ENCODE measurements at places on chromosomes 13 and 19. TPM values are rescaled to one million over a fixed set of nuclear protein-coding genes. Genes with fewer than 3 reads are reported as not detected.

- DNase-seq = no peak
- H3K27ac ChIP-seq = peak overlapping the region; percentile 37
- H3K4me3 ChIP-seq = no peak overlapping the region
- no peaks in the 10 kb centered on the region for H3K4me1 ChIP-seq
- H3K36me3 ChIP-seq = no peaks in the 10 kb centered on the region
Measured at GRCh38 chr13:45433381-45433790, 15.2 kb upstream of the SLC25A30 start.

GRCh38 chr13:30222254-30222653 is 85.1 kb downstream of the KATNAL1 start:
- H3K4me1 ChIP-seq = no peaks in the 10 kb centered on the region
- no peaks in the 10 kb centered on the region for H3K27me3 ChIP-seq
- H3K4me3 ChIP-seq = no peak overlapping the region

DNA sequence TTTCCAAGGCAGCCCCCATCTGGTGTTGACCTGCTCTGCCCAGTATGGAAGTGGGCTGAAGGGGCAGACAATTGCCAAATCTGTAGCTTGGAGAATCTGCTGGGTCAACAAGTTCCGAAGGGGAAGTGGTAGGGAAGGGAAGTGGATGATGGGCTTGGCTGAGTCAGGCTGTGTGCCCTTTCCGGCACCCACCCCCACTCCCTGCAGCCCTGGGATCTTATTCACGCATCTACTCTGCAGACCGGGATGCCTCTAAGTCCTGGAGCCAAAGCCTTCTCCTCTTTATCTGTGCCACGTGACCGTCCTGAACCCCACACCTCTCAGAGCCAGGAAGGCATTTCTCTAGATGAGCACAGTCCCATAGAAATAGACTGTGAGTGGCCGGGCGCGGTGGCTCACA is 7.5 kb upstream of the C5AR2 start:
- no peaks in the 10 kb centered on the region for H3K27me3 ChIP-seq
- H3K27ac ChIP-seq = no peak overlapping the region
- no peak for DNase-seq
- H3K36me3 ChIP-seq = no peaks in the 10 kb centered on the region
- H3K4me1 ChIP-seq = no peaks in the 10 kb centered on the region

GRCh38 chr19:44845612-44846454 is at the start of gene NECTIN2:
TSS of gene NECTIN2 (plus strand) at chr19:44846297. CDS start at chr19:44846526, 229 bp downstream.
- peak within 1 kb of the TSS; percentile 94 for H3K4me3 ChIP-seq
- peak within 1 kb of the TSS; percentile 99 for H3K27ac ChIP-seq
- no peaks in the 10 kb centered on the region for H3K27me3 ChIP-seq
- DNase-seq = peak; percentile 100

DNA sequence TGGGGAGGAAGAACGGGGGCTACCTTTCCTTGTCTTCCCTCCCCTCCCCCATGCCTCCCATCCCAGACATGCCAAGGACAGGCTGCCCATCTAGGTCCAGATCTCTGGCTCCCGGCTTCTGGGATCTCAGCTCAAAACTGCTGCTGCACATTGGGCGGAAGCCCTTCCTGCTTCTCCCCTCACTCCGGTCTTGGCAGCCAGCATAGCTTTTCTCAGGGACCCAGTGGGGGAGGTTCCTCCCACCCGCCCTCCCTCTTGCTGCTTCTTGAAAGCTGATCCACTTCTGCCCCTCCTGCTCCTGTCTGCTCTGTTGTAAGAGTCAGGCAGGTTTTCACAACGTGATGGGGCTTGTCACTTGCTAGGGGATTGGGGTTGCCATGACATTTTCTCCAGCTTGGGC is 21.7 kb upstream of the RNF17 start:
- DNase-seq = no peak
- H3K27me3 ChIP-seq = no peaks in the 10 kb centered on the region
- no peak overlapping the region for H3K4me3 ChIP-seq
- H3K36me3 ChIP-seq = no peaks in the 10 kb centered on the region
- no peak overlapping the region for H3K27ac ChIP-seq
- no peaks in the 10 kb centered on the region for H3K4me1 ChIP-seq

DNA sequence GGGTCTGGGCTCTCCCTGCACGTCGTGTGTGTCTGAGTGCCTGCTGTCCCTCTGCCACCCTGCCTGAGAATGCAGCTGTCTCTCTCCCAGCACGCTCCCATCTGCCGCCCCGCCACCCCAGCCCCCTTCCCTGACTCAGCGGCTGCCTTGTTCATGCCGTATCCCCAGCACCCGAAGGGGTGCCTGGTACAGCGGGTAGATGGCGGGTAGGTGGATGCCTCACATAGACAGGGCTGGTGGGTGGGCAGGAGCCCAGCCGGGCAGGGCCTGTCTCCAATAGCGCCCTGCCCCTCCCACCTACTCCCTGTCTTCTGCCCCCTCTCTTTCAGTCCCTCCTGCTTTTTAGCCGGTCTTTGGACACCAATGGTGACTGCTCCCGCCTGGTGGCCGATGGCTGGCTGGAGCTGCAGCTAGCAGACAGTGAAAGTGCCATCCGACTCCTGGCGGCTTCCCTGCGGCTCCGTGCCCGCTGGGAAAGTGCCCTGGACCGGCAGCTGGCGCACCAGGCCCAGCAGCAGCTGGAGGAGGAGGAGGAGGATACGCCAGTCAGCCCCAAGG is 30.3 kb downstream of the DHX34 start:
- H3K4me1 ChIP-seq = peaks cover 8% of the 10 kb centered on the region
- H3K4me3 ChIP-seq = no peak overlapping the region
- H3K36me3 ChIP-seq = no peaks in the 10 kb centered on the region
- no peak for DNase-seq
- H3K27ac ChIP-seq = no peak overlapping the region

DNA sequence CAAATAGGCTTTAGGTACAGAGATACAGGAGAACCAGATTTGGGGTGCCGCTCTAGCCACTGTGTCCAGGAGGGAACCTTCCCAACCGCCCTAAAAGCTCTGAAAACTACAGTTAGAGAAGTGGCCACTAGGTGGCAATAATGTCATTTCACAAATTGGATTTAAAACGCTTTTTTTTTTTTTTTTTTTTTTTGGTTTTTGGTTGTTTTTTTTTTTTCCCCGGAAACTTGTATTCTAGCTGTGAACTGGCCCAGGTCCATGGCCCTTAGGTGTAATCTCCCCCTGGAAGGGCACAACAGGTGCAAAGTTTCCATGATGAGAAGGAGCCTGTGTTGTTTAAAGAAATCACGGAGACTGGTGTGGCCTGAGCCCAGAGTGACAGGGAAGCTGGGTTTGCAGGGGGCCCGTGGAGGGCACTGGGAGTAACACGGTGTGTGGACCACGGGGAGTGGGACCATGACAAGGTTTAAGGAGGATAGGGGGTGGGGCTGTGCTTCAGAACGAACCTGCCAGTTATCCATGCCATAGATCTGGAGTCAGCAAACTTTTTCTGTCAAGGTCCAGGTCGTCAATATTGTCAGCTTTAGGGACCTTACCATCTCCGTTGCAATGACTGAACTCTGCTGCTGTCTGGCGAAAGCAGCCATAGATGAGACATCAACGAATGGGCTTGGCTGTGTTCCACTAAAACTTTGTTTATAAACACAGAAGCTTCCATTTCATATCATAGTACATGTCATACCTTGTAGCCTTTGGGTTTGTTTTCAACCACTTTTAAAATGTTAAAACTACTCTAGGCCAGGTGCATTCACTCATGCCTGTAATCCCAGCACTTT is 10.1 kb downstream of the OR1I1 start:
- H3K27me3 ChIP-seq = no peaks in the 10 kb centered on the region
- DNase-seq = peak; percentile 66
- H3K4me3 ChIP-seq = no peak overlapping the region
- no peaks in the 10 kb centered on the region for H3K4me1 ChIP-seq

- no peak for DNase-seq
- no peak overlapping the region for H3K4me3 ChIP-seq
- no peaks in the 10 kb centered on the region for H3K36me3 ChIP-seq
- H3K27ac ChIP-seq = no peak overlapping the region
- no peaks in the 10 kb centered on the region for H3K27me3 ChIP-seq
- H3K4me1 ChIP-seq = no peaks in the 10 kb centered on the region
Measured at GRCh38 chr13:37385956-37386670, 212.5 kb downstream of the POSTN start.

- no peak overlapping the region for H3K27ac ChIP-seq
- H3K4me3 ChIP-seq = no peak overlapping the region
- no peaks in the 10 kb centered on the region for H3K27me3 ChIP-seq
- DNase-seq = no peak
- no peaks in the 10 kb centered on the region for H3K4me1 ChIP-seq
- H3K36me3 ChIP-seq = no peaks in the 10 kb centered on the region
Measured at GRCh38 chr19:45746866-45747265, 13.6 kb downstream of the MEIOSIN start.

GRCh38 chr19:51022526-51022925 is 3.0 kb upstream of the KLK10 start:
- H3K4me3 ChIP-seq = no peak overlapping the region
- no peaks in the 10 kb centered on the region for H3K27me3 ChIP-seq
- H3K27ac ChIP-seq = no peak overlapping the region
- no peak for DNase-seq

DNA sequence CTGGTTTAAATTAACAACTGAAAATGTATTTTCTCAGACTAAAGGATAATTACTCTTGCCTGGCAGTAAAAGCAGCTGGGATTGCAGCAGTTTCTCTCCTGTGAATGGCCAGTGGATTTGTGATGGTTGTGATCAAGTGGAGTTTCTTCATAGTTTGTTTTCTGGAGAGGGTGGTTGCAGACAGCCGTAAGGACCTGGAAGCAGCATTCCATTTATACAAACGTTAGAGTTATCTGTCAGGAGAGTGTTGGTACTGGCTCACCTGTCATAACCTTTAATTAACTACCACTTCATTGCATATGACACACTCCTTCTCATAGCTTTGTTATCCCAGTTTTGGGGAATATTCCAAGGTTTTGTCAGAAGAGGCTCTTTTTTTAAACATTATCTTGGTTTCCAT is 258.4 kb upstream of the SLC10A2 start:
- H3K4me3 ChIP-seq = no peak overlapping the region
- H3K4me1 ChIP-seq = no peaks in the 10 kb centered on the region
- H3K27ac ChIP-seq = no peak overlapping the region
- no peaks in the 10 kb centered on the region for H3K27me3 ChIP-seq
- no peaks in the 10 kb centered on the region for H3K36me3 ChIP-seq

- no peaks in the 10 kb centered on the region for H3K27me3 ChIP-seq
- H3K36me3 ChIP-seq = no peaks in the 10 kb centered on the region
- H3K4me3 ChIP-seq = no peak overlapping the region
- H3K4me1 ChIP-seq = no peaks in the 10 kb centered on the region
- no peak for DNase-seq
Measured at GRCh38 chr13:28744656-28745055, 25.9 kb upstream of the SLC46A3 start.

- H3K36me3 ChIP-seq = no peaks in the 10 kb centered on the region
- no peak for DNase-seq
- peak overlapping the region; percentile 71 for H3K27ac ChIP-seq
Measured at GRCh38 chr19:49807058-49807903, 5.8 kb downstream of the FUZ start.

- no peak overlapping the region for H3K4me3 ChIP-seq
- no peak for DNase-seq
- H3K27ac ChIP-seq = no peak overlapping the region
- no peaks in the 10 kb centered on the region for H3K36me3 ChIP-seq
Measured at GRCh38 chr13:87887459-87888123, 216.4 kb downstream of the SLITRK5 start.

GRCh38 chr19:45768655-45768983 is 433 bp downstream of the SIX5 start:
- no peaks in the 10 kb centered on the region for H3K36me3 ChIP-seq
- H3K4me3 ChIP-seq = peak overlapping the region; percentile 71
- H3K4me1 ChIP-seq = peaks cover 40% of the 10 kb centered on the region
- peak; percentile 26 for DNase-seq

DNA sequence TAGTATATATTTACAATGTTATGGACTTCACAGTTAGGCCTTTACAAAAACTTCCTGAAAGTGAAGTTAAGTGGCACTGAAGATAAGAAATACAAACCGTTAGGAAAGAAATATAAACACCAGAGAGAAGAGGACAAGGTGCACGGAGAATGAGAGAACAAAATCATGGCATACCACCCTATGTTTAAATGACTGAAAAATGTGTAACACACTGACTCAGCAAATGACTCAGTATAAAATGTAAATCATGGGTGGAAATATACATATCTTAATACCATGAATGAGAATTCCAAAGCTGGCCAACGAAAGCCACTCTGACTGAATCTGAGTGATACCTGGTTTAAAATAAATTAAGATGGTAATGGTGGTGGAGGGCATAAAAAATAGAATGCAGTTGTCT is 260.8 kb downstream of the DNAJC15 start:
- DNase-seq = no peak
- H3K27me3 ChIP-seq = no peaks in the 10 kb centered on the region
- H3K4me3 ChIP-seq = no peak overlapping the region
- no peak overlapping the region for H3K27ac ChIP-seq
- H3K36me3 ChIP-seq = no peaks in the 10 kb centered on the region

- H3K27me3 ChIP-seq = no peaks in the 10 kb centered on the region
- H3K36me3 ChIP-seq = no peaks in the 10 kb centered on the region
- no peak for DNase-seq
- H3K4me3 ChIP-seq = no peak overlapping the region
Measured at GRCh38 chr13:34547929-34548328, 394.1 kb upstream of the NBEA start.

DNA sequence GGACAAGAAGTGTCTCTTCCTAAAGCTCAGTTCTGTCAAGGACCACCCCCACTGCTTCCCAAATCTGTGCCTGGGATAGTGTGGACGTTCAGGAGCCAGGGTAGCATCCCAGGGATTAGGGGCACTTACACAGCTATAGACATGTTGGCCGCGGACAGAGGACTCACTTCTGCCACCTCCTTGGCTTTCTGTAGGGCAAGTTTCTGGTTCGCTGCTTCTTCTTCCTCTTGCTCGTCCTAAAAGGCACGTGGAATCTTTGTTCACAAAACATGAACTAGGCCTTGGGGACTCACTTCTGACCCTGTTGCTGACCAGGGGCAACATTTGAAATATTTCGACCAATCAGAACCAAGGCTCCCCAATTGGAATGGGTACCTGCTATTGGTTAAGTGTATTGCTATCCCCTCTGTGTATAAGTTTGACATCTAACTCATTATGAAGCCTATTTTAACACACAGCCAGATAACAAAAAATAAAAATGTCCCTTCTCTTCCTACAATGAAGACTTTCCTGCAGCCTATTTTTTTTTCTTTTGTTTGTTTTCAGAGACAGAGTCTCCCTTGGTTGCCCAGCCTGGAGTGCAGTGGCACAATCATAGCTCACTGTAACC is 150.3 kb downstream of the IER2 start:
- no peaks in the 10 kb centered on the region for H3K4me1 ChIP-seq
- H3K27me3 ChIP-seq = no peaks in the 10 kb centered on the region
- no peaks in the 10 kb centered on the region for H3K36me3 ChIP-seq
- no peak overlapping the region for H3K27ac ChIP-seq
- no peak overlapping the region for H3K4me3 ChIP-seq
- no peak for DNase-seq

GRCh38 chr19:9839415-9839814 is 4.3 kb downstream of the PIN1 start:
- peaks cover 48% of the 10 kb centered on the region for H3K4me1 ChIP-seq
- no peaks in the 10 kb centered on the region for H3K36me3 ChIP-seq
- no peaks in the 10 kb centered on the region for H3K27me3 ChIP-seq
- peak; percentile 59 for DNase-seq
- H3K27ac ChIP-seq = no peak overlapping the region

Gene ZNF681
- 1.1 TPM for polyA plus RNA-seq

Gene NDUFA3
- polyA plus RNA-seq = 251 TPM

Gene RGL3
- 5.5 TPM for polyA plus RNA-seq

Gene TNFRSF19
- 5.7 TPM for polyA plus RNA-seq

Gene CCL25
- 0.47 TPM for polyA plus RNA-seq

Gene ZNF135
- polyA plus RNA-seq = 14.5 TPM

Gene ZNF506
- polyA plus RNA-seq = 12.5 TPM

Gene NPHS1
- polyA plus RNA-seq = 3.8 TPM

Gene DCT
- polyA plus RNA-seq = 2.1 TPM

Gene TYROBP
- polyA plus RNA-seq = 77.5 TPM

Gene FGF21
- polyA plus RNA-seq = not detected

Gene PNMA8A
- 48.1 TPM for polyA plus RNA-seq

Gene SERPINE3
- 0.70 TPM for polyA plus RNA-seq

Gene RXFP2
- polyA plus RNA-seq = 0.67 TPM
